T follicular helper cell (primary cell): ENCODE measurements at places on chromosomes 11 and 22.

DNA sequence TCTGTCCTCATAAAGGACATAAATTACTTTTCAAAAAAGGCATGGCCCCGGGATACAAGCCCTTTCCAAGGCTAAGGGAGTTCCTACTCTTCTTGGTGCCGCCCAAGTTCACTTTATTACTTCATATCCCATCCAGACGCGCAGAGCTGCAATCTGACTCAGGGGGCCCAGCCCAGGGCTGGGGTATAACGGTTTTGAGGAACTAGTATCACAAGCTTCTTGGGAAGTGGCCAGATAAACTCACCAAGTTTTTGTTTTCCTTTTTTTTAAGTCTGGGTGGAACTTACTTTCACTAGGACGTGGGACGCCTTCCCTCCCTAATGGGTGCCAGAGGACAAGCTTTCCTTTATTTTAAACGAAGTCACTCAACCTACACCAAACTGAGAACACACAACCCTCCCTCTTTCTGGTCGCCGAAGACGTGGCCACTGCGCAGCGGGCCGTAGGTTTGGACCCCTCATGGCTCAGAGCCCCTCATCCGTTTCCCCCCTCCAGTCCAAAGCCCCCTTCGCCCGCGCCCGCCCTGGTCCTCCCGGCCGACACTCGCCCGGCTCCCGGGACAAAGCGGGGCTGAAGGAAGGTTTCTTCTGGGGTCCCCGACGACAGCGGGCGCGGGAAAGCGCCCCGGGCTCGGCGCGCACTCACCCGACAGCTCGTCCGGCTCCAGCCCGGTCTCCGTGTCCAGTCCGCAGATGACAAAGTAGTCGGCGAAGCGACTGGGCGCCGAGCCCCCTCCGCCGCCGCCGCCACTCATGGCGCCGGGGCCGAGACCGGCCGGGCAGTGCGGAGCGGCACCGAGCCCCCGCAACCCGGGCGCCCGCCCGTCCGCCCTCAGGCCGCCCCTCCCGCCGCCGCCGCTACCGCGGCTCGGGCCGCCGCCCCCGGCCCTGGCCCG, 587 bp downstream of the DENND5A start:
- DNase-seq: no peak

DNA sequence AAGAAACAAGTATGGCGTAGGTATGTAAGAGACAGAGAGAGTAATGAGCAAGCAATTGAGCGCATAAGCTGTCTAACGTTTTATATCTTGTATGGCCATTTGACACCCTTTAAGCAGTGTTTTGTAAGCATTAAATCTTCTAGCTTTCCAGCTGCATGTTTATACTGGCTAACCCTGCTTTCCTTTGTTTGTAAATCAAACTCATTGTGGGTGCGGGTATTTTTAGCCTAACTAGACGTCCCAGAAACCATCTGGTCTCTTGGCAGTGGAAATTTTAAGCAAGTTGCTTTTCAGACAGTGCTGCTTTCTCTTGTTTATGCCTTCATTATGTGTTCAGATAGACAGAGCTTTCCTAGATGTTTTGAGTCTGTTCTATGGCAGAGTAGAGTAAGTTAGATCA, 73.5 kb downstream of the RNF169 start:
- no peak for DNase-seq

GRCh38 chr11:127625402-127625801, 624.8 kb upstream of the KIRREL3 start:
- no peak for DNase-seq

DNA sequence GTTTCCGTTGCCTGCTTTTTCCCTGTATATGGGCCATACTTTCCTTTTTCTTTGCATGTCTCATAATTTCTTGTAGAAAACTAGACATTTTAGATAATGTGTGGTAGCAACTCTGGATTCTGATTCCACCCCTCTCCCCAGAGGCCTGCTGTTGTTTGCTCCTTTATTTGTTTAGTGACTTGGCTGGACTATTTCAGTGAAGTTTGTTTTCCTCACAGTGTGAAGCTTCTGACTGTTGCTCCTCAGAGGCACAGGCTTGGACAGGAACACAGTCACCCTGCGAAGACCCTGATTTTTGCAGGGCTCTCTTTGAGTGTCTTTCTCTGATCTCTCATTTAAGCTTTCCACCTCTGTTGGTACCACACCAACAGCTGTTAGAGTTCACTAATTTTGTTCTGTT, 72.5 kb downstream of the SWAP70 start:
- DNase-seq: no peak

- DNase-seq: no peak
Observed at GRCh38 chr22:44298406-44299091, 14.2 kb downstream of the SHISAL1 start.

GRCh38 chr11:118841469-118842242, 42.0 kb upstream of the CXCR5 start:
- DNase-seq: peak; percentile 34

DNA sequence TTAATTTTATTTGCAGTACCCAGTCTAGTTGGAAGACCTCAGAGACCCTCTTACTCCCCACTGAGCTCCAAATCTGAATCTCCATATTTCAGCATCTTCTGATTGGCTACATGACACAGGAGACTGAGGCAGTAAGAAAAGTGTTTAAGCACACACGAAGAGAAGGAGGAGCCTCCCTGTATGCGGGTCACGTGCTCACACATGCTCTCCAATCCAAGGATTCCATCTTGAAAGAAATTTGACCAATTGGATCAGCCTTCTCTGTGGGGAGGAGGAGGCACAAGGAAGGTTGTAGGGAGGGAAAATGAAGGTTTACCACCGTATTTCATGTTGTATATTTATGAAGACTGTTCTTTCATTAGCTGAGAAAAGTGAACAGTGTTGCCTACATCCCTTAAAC, 1.2 kb downstream of the OR6T1 start:
- DNase-seq: no peak

GRCh38 chr11:76978239-76978638, 56.0 kb upstream of the B3GNT6 start:
- no peak for DNase-seq

GRCh38 chr22:30865656-30866055, 102.9 kb downstream of the MORC2 start:
- no peak for DNase-seq

GRCh38 chr11:48034926-48035871, 54.8 kb downstream of the PTPRJ start:
- no peak for DNase-seq

GRCh38 chr22:45997077-45997776, 20.3 kb upstream of the WNT7B start:
- DNase-seq: no peak

DNA sequence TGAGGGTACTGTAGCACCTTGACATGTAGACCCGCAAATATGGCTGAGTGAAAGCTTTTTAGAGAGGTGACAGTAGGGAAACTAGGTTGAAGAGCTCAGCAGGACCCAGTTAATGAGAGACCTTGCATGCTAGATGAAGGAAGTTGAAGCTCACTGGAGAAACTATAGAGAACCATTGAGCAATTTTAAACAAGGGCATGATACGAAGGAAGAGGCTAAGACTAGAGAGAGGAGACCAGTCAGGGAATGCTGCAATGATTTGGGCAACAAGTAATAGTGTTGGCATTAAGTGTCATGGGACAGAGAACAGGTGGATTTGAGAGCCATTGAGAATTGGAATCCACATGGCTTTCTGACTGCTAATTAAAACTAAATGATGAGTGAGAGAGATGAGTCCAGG, 4.1 kb downstream of the OLFML1 start:
- no peak for DNase-seq

GRCh38 chr11:102849311-102849710, 5.9 kb upstream of the MMP3 start:
- DNase-seq: no peak

- no peak for DNase-seq
Observed at GRCh38 chr11:47332303-47332711, 20.2 kb downstream of the MYBPC3 start.

DNA sequence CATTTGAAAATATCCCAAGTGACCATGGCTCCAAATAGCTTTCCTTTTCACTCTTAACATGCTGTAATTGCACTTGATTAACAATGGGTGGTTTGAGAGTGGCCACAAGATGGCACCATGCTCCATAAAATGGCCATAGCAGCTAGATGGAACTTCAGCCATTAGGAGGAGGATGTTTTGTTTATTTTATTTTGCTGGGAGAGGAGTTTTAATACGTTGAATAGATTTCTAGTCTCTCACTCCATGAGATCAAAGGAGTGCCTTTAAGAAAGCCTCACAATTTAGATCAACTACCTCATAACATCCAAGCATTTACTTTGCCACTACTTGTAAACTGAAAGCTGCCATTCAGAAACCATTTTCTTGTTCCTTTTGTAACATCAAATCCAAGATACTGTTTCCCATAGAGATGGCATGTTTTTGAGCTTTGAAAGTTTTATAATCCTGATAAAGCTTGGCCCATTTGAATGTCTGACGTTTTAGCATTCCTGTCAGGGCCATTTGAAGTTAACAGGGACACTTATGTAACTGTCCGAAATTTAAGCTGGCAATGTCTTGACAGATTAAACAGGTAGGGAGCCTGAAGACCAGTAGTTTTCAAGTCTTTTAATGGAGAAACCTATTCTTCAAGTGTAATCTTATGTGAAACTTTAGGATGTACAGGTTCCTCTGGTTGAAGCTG, 4.7 kb downstream of the FEN1 start:
- peak; percentile 73 for DNase-seq

DNA sequence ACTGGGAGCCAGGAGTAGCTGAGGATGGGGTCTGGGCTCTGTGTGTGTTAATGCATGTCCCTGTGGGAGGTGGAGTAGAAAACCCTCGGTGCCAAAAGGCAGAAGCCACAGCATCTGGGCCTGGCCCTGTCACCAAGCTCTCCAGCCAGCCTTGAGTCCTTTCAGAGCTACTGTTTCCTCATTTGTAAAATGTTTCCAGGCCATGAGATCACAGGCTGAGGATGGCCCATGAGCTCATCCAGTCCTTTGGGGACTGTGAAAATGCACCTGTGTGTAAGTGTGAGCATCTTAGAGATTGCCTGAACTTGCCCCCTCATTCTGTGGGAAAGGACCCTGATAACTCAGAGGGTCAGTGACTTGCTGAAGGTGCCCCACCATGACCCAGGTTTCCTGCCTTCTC, 9.1 kb downstream of the ANKK1 start:
- no peak for DNase-seq

DNA sequence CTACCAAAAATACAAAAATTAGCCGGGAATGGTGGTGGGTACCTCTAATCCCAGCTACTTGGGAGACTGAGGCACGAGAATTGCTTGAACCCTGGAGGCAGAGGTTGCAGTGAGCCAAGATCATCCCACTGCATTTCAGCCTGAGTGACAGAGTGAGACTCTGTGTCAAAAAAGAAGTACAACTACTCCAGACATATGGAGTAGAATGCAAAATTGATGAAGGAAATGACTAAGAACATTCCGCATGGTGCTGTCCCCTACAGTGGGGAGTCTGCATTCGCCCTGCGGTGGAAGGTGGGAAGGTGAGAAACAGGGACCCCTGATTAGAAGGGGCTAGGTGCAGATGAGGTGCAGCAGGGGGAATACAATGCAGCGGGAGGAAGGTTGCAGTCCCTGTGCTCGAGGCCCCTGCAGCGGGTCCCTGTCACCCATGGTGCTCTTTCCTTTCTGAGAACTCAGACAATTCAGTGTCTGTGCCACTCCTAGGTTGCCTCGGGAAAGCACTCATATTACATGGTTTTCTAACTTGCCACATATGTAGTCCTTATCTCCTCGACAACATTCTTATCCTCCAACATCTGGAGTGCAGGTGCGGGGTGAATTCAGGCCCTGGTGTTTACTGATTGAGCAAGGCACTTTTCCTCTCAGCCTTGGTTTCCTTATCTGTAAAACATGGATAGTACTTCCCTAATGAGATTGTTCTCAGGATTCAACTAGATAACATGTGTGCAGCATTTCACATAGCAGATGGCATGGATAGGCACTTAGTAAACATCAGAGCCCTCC, 5.2 kb downstream of the POLD4 start:
- no peak for DNase-seq

DNA sequence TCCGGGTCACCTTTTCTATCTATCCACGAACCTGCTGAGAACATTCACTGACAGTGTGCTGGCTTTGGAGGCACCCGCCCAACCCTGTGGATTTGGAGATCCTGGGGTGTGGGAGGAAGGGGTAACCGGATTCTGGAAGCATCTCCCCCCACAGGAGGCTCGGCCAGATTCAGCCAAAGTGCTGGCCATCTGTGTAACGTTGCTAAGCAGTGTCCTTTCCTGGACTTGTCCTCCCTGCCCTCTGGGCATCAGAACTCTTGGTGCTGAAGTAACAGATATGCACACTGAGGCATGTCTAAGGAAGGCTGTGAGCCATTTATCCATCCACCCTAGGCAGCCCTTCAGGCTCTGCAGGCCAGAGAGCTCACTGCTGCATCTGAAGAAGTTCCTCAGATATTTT, 85.7 kb downstream of the SNX19 start:
- no peak for DNase-seq

DNA sequence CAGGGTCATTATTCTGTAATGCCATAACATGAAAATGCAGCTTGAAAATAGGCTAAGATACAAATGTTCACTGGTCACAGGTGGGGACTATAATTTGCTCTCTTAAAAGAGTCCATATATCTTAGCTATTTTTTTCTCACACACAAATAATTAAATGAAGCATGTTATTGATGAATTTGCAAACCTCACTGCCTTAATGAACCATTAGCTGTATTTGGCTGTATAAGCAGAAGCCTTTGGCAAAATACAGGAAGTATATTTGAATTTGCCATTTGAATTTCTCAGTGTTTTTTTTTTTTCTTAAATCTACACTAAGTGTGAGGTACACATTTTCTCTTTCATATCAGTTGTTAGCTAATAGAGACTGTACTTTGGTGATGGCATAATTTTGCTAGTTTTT, 38.7 kb downstream of the DDI1 start:
- DNase-seq: no peak

- DNase-seq: no peak
Observed at GRCh38 chr11:109677876-109678275, 255.9 kb downstream of the C11orf87 start.
